Breast epithelium (tissue), 4 donors: ENCODE measurements at places on chromosomes 5 and 9. TPM values are rescaled to one million over a fixed set of nuclear protein-coding genes. Genes with fewer than 3 reads are reported as not detected.
A peak's percentile ranks its signal among the peaks of the same experiment; 100 is the strongest.

GRCh38 chr9:71608825-71609447 lies 159.4 kb downstream of the CEMIP2 start:
- no peaks in the 10 kb centered on the region for H3K4me1 ChIP-seq
- H3K4me3 ChIP-seq = no peak overlapping the region

OGN gene
- total RNA-seq = 17.7 TPM

SARDH gene
- 0.16 TPM for total RNA-seq

DNA sequence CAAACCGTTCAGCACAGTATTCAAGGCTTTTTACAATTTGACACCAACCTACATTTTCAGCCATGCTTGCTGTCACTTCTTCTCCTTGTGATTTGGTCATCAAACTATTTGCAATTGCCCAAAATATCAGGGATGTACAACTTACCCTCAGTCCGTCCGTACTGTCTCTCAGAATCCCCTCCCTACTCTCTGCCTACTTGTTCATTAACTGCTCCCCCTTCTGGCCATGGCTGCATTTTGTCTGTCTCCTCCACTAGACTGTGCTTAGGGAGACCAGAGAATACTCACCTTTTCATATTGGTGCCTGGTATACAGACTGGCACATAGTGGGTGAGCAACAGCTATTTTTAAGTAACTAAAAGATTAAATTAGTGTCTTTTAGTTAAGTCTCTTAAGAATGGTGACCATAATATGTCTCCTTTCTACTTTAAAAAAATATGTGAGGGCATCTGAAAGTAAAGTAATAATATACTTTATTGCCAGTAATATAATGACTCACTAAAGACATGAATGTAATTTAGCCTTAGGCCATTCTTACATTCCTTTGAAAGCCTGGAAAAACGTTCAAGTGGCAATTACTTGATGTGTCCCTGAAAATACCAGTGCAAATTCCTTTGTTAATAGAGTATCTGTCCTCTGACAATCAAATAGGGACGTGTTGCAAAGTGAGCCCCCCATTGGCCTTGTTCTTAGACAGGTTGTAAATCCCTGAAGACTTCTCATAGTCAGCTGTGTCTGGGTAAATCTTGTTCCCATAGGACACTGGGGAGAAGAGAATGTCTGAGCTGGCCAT lies 27.8 kb downstream of the PRLR start:
- H3K27me3 ChIP-seq = no peaks in the 10 kb centered on the region
- DNase-seq = no peak
- H3K4me3 ChIP-seq = no peak overlapping the region
- no peaks in the 10 kb centered on the region for H3K4me1 ChIP-seq
- H3K27ac ChIP-seq = no peak overlapping the region

TRPM6 gene
- 1.3 TPM for total RNA-seq

NRG2 gene
- total RNA-seq = 16.5 TPM

GPR151 gene
- not detected for total RNA-seq

CER1 gene
- not detected for total RNA-seq

SYK gene
- total RNA-seq = 11.8 TPM

GRCh38 chr5:61767231-61768080 lies 435.4 kb downstream of the ZSWIM6 start:
- no peak for DNase-seq
- no peaks in the 10 kb centered on the region for H3K4me1 ChIP-seq
- H3K27ac ChIP-seq = no peak overlapping the region
- H3K4me3 ChIP-seq = no peak overlapping the region
- no peaks in the 10 kb centered on the region for H3K36me3 ChIP-seq

DNA sequence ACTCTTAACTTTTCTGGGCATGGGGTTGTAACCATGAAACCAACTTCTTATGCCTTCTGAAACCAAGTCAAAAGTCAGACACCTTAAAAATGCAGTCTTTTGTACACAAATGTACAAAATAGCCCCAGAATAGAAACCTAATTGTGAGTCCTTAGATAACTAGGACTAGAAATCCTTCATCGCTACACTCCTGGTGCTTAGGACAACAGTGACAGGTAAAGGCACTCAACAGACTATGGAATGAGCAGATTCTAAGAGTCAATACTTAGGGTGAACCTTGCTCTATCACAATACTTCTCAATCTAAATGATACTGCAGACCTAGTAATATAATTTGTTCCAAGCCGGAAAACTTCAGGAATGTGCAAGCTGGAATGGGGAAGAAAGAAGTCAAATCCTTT lies 163.7 kb downstream of the PDE4D start:
- no peak overlapping the region for H3K27ac ChIP-seq
- no peak overlapping the region for H3K4me3 ChIP-seq
- no peaks in the 10 kb centered on the region for H3K27me3 ChIP-seq
- no peak for DNase-seq
- no peaks in the 10 kb centered on the region for H3K36me3 ChIP-seq
- no peaks in the 10 kb centered on the region for H3K4me1 ChIP-seq

PPIC gene
- total RNA-seq = 33.1 TPM

- H3K27me3 ChIP-seq = no peaks in the 10 kb centered on the region
- DNase-seq = no peak
- H3K36me3 ChIP-seq = no peaks in the 10 kb centered on the region
- no peak overlapping the region for H3K27ac ChIP-seq
Observed at GRCh38 chr5:143337946-143338345, 65.5 kb downstream of the NR3C1 start.

PPP3R2 gene
- not detected for total RNA-seq

LECT2 gene
- not detected for total RNA-seq

- no peak overlapping the region for H3K4me3 ChIP-seq
- no peak overlapping the region for H3K27ac ChIP-seq
- H3K27me3 ChIP-seq = no peaks in the 10 kb centered on the region
- no peaks in the 10 kb centered on the region for H3K4me1 ChIP-seq
- H3K36me3 ChIP-seq = no peaks in the 10 kb centered on the region
- DNase-seq = no peak
Observed at GRCh38 chr5:17482790-17483189, 15.2 kb upstream of the TAF11L2 start.

- H3K4me1 ChIP-seq = no peaks in the 10 kb centered on the region
- H3K4me3 ChIP-seq = no peak overlapping the region
- no peaks in the 10 kb centered on the region for H3K36me3 ChIP-seq
- H3K27ac ChIP-seq = no peak overlapping the region
- DNase-seq = no peak
Observed at GRCh38 chr9:116954731-116955130, 267.6 kb downstream of the TRIM32 start.

DNA sequence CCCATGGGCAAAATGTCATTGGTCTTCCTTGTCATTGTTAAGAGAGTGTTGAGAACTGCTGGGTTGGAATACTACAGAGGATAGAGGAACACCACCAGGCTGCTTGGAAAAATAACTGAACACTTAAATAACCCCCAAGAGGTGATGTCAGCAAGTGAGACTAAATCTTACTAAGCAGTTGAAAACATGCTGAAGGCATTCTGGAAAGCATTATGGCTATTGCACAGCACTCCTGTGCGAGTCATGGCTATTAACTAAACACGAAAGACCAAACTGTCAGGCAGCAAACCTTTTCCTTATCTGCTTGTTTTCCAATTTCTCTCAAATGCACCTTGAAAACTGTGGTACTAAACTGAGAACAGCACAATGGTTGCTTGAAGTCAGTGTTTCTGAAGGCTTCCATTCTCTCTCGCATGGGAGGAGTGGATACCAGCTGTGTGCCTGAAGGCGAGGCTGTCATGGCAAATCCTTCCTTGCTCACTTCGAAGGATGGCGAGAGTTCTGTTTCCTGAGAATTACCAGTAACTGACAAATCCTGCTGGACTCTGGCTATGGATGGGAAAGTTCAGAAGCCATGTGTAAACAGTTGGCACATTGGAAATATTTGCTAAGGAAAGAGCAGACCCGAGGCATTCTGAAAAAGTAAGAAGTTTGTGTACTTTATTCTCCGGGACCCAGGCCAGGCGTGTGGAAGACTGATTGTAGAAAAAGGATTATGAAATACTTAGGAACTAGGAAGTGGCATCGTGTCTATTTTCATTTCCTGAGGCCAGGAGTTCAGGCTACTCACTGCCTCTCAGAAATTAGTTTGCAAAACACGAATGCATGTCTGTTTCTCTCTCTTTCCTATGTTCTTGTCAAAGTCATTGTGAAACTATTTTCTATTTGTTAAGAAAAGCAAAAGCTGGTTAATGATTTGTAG lies 182.1 kb downstream of the DMRT2 start:
- no peaks in the 10 kb centered on the region for H3K4me1 ChIP-seq
- DNase-seq = peak; percentile 64
- no peak overlapping the region for H3K4me3 ChIP-seq
- H3K27me3 ChIP-seq = no peaks in the 10 kb centered on the region
- peak overlapping the region; percentile 82 for H3K27ac ChIP-seq
- no peaks in the 10 kb centered on the region for H3K36me3 ChIP-seq

PRR16 gene
- 9.6 TPM for total RNA-seq

DNA sequence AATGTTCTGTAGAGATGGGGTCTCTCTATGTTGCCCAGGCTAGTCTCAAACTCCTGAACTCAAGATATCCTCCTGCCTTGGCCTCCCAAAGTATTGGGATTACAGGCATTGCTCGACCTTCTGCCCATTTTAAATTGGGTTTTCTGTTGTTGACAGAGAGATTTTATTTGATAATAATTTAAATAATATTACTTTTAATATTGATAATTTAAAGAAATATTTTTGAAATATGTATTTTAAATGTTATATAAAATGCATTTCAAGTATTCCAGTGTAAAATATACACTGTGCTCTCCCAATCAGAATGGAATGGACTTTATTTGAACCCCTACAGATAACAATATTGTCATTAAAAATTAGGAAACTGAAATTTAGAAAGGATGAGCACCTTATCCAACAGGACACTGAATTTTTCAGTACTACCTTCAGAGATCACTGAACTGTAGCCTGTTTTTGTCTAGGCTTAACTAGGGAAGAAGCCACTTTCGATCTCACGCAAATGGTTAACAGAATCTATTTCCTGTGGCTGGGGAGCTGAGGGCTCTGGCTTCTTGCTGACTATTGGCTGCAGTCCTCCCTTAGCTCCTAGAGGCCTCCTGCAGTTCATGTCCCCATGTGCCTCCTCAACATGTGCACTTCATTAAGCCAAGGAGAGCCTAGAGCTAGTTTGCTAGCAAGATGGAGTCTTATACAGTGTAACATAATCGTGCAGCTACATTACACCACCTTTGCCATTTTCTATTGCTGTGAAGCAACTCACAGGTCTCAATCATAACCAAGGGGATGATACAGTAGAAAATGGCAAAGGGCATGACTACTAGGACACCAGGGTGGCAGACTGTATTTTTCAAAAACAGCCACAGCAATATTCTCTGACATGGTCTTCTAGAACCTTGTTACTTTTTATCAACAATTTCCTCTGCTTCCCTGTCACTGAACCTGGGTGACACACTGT lies 150.0 kb downstream of the CDC42SE2 start:
- no peaks in the 10 kb centered on the region for H3K27me3 ChIP-seq
- no peak overlapping the region for H3K4me3 ChIP-seq
- no peaks in the 10 kb centered on the region for H3K36me3 ChIP-seq
- H3K27ac ChIP-seq = no peak overlapping the region
- no peaks in the 10 kb centered on the region for H3K4me1 ChIP-seq
